Fibroblast of skin of right biceps (primary cell): ENCODE measurements at places on chromosomes 2 and 18.

- peak; percentile 6 for DNase-seq
These were observed 36.4 kb downstream of the REEP1 start for GRCh38 chr2:86301009-86301408.

- peak; percentile 53 for DNase-seq
These were observed 210.9 kb upstream of the PKDCC start for GRCh38 chr2:41836948-41837347.

DNA sequence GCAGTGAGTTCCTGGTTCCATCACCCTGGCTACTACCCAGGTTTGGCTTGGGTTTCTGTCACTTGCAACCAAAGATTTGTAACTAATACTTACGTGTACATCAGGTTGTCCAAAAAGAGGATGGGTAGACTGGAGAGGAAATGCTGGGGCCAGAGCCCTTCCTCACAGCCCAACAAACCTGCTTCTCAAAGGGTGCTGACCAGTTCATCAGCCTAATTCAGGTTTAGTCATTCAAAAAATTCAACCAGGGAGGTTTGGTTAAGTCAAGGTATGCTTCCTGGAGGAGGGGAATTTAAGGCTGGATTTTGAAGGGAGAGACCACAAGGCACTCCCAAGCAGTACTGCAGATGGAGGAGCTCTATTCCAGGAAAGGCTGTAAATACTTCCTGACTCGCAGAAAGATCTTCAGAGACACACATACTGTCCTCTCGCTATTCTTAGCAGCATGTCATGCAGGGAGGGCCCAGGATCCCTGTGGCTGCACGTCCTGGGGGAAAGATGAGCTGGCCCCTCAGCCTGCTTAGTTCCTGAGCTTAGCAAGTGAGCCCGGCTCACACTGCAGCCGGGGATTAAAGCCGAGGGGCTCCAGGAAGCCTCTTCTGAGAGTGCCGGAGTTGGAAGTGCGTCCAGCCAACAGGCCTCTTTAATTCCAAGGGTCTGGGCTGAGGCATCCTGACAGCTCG is 40.0 kb upstream of the BIN1 start:
- peak; percentile 89 for DNase-seq

GRCh38 chr2:168993538-168993937 is 37.6 kb downstream of the ABCB11 start:
- no peak for DNase-seq

DNA sequence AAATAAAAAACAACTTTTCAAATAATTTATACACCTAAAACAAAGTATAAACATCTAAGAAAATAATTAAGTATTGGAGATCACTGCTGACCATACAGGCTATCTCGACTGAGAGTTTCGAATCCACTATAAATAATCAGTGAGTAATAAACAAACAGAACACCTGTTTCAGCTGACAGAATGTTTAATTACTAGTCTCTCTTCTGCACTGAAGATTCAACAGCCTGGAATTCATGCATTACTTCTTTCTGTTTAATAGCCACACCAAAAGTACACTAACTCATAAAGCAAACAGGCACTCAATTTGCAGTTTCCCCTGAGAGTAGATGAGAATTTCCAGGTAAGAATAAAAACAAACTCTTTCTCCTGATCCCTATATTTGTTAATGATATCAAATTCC is 138.5 kb downstream of the RBMS1 start:
- DNase-seq: no peak

DNA sequence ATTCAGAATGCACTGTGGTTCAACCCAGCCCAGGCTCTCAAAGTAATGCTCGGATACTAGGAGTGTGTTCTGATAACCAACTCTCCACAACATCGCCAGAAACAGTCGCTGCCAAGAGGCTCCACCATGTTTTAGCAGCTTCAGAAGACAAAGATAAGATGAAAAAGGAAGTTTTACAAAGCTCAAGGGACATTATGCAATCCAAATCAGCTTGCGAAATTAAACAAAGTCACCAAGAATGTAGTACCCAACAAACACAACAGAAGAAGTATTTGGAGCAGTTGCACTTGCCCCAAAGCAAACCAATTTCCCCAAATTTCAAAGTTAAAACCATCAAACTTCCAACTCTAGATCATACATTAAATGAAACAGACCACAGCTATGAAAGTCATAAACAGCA is 360.9 kb downstream of the XIRP2 start:
- DNase-seq: no peak

GRCh38 chr18:36349552-36349951 is 52.0 kb downstream of the FHOD3 start:
- DNase-seq: no peak

- no peak for DNase-seq
These were observed 69.1 kb downstream of the NAB1 start for GRCh38 chr2:190717764-190718651.

DNA sequence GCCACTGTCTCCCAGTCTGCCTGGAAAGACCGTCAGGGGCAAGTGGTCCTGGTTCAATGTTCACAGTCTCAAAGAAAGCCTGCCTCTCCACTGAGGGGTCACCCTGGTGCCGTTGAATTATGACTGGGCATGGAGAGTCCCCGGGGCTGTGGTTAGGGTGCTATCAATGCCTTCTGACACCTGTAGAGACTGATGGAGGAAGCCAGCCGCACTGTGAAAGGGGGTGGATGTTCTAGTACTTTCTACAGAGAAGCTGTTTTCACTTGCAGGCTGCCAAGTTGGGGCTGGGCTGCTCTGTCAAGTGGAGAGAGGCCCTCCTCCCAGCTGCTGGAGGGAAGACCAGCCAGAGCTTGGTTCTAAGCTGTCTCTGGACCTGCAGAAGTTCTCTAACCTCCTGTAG is 80.5 kb downstream of the BCL2L11 start:
- DNase-seq: no peak

- DNase-seq: no peak
These were observed 7.9 kb downstream of the PMAIP1 start for GRCh38 chr18:59907660-59908059.

GRCh38 chr2:127511090-127511695 is 15.1 kb downstream of the IWS1 start:
- DNase-seq: no peak

GRCh38 chr2:174328961-174329715 is 5.6 kb upstream of the SP9 start:
- DNase-seq: no peak

GRCh38 chr2:239305222-239305575 is 95.6 kb downstream of the HDAC4 start:
- DNase-seq: no peak

DNA sequence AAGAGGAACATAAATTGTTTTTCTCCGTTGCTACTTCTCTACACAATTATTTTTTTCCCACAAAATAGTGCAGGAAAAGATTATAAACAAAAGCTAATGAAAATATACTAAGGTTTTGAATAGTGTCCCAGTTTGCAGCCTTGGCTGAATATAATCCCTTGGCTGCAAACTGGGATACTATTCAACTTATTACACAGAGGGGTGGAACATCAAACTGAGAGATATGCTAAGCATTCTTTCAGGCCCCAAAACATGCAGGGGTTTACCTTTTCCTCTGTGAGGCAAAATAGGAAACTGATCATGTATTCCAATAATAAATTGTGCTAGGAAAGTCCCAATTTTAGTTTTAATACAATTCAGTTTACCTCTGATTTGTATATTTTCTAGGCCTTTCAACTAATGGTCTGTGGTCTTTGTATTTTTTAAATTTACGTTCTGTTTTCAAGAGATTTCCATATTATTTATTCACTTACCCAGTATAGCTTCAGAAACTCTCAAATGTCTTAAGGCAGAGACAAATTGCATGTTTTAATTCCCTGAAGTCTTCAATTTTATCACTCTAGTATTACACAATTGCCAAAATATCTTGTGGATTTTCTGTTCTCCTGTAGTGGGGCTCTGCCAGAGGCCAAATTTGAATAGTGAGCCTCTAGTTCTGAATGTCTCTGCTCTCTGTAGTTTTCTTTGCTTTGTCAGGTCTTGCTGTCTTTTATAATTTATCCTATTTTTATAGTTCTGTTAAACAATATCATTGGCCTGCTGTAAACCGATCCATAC is 63.9 kb downstream of the PPP1R1C start:
- DNase-seq: no peak

DNA sequence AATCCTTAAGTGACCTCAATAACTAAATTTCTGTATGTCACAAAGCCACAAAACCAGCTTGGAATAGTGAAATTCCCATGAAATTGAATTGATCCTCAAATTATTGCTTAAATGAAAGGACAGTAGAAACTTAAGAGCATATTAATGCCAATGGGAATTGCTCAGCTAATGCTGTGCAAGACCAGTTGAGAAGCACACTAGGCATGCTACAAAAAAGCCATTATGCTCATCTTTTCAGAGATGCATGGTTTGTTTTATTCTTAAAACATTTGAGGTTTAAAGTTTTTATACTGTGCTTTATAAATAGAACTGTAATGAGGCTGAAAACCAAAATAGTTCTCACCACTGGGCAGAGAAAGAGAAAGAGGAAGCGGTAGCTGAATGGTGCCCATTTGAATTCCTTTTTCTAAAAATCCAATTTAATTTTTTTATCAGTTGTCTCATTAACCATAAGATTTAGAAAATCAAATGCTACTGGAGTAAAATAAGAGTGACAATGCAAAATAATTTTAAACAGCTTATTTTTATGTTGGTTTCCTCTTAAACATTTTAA is 98.6 kb downstream of the LNPK start:
- DNase-seq: no peak

- peak; percentile 61 for DNase-seq
These were observed 158.6 kb downstream of the PIK3C3 start for GRCh38 chr18:42113529-42114191.

DNA sequence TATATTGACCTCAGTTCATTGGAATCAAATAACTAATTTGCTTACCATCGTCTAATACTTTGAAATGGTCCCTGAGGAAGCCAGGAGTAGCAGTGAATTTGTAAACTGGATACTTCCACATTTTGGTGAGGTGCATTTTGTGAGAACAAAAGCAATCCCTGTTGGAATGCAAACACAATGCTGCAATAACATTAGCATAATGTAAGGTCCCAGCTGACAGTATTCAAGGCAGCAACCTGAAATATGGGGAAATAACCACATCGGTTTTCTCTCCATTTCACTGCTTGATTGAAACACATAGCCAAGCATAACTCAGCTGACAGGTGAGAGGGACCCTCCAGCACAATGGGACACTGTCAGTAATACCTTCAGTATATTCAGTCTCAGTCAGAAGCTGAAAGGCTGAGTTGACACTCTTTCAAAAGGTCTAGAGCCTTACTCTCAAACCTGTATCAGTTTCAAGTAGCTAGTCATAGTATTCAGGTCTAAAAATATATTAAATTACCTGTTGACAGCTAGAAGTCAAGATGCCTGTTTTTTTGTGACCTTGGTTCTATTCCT is 1311.9 kb upstream of the NRXN1 start:
- DNase-seq: no peak

GRCh38 chr2:12835733-12836132 is 119.0 kb downstream of the TRIB2 start:
- no peak for DNase-seq

DNA sequence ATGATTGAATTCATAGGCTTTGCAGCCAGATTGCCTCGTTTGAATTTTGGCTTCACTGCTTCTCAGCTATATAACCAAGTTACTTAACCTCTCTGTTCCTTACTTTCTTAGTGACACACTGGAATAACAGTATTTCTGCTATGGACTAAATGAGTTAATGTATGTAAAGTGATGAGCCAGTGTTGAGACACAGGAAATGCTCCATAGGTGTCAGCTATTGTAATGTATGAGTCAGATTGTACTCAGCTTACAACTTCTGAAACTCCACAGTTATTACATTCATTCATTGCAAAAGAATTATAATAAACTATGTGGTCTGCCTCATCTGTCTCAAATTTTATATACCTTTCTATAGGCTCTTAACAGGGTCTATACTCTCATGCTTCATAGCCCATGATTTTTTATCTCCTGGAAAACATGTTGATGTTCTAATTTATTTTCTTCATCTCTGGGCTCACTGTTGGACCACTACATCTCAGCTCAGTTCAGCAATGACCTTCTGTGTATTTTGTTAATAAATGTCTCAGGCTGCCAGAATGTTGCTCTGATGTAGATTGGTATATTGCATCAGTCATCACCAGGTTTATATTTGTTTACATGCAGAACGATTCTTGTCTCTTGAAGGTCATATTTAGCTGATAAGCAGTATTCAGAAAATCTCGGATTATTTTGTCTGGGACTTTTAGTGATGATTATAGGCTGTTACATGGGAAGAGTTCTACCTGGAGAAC is 76.2 kb downstream of the MAP3K20 start:
- DNase-seq: peak; percentile 95

DNA sequence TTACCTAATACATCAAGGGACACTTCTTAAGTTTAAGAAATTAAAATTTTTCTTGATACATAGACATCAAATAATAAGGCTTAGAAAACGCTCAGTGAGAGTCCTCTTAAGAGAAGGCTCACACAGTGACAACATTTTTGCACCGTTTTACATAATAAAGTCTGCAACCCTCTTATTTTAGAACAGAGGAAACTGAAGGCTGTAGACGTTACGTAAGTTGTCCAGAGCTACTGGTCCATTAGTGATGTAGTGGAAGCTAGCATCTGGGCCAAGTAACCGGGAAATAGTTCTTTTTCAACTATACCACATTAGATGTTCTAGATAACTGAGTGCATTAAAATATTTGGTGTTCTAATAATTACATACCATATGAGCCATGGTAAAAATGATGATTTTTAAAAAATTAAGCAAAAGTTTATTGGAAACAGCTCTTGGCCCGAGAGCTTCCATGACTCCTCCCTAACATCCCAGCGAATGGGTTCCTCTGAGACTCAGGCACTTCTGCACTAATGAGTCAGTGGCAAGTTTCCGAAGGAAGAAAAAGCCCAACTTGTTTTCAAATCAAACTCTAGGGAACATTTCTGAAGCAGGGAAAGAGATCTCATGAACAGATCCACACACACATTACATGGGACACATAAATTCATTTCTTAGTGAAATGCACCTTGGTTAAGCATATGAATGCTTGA is 232.6 kb upstream of the PXDN start:
- DNase-seq: peak; percentile 35

GRCh38 chr2:101188683-101189405 is 37.7 kb upstream of the TBC1D8 start:
- peak; percentile 30 for DNase-seq

DNA sequence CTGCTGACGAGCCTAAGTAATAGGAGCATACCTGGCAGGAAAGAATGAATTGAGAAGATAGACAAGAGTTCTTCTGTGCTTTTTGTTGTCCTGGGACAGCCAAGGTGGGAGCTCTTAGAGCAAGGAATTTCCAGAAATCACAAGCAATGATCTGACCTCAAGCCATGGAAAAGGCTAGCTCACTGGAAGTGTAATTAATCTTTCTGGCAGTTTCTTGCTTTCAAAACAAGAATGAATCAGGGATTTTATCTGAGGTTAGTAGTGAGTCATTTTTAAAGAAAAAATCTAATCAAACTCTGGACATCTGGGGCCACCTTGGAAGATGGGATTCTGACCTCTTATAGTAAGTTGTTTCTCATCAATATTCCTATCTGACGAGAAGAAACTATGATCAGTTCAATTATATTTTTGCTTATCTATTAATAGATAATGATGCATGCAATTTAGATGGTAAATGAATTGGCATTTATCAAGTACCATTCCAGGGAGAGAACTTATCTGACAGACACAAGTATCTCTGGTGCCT is 98.0 kb downstream of the ADCYAP1 start:
- DNase-seq: peak; percentile 57
